ENCODE measurements at places on chromosomes 7 and 10. TPM values are rescaled to one million over a fixed set of nuclear protein-coding genes. Genes with fewer than 3 reads are reported as not detected.

The PI4K2A gene
- total RNA-seq = 21.8 TPM

The ITIH5 gene
- 3.0 TPM for total RNA-seq

The CCNY gene
- total RNA-seq = 71.9 TPM

The VAX1 gene
- total RNA-seq = not detected

The ENO4 gene
- 0.43 TPM for total RNA-seq

The EIF4H gene
- total RNA-seq = 393 TPM

The PSD gene
- total RNA-seq = 6.3 TPM

The ABCF2 gene
- 62.2 TPM for total RNA-seq

The NEBL gene
- under 0.01 TPM for total RNA-seq

The FEZF1 gene
- total RNA-seq = not detected

The KMT2C gene
- 24.1 TPM for total RNA-seq

The HOXA2 gene
- total RNA-seq = 0.18 TPM

The CHN2 gene
- 0.71 TPM for total RNA-seq

The TMEM213 gene
- total RNA-seq = not detected

The ANLN gene
- total RNA-seq = 7.4 TPM

The C10orf105 gene
- total RNA-seq = under 0.01 TPM

The MAT1A gene
- not detected for total RNA-seq

The LYZL2 gene
- total RNA-seq = not detected

The CPA4 gene
- total RNA-seq = 25.9 TPM

The MMP21 gene
- under 0.01 TPM for total RNA-seq

The COL13A1 gene
- 20.3 TPM for total RNA-seq

The CAMK1D gene
- total RNA-seq = 6.3 TPM

The FAM13C gene
- total RNA-seq = 0.85 TPM

The ATRNL1 gene
- 0.18 TPM for total RNA-seq

The SAMD9L gene
- total RNA-seq = 6.8 TPM

The SEMA3D gene
- total RNA-seq = 12.1 TPM

The SH2B2 gene
- total RNA-seq = 1.2 TPM

The ODAD2 gene
- total RNA-seq = 1.2 TPM

The FZD8 gene
- 7.0 TPM for total RNA-seq

The NPY4R2 gene
- total RNA-seq = 0.28 TPM

The OR13A1 gene
- total RNA-seq = not detected

The SYNPO2L gene
- not detected for total RNA-seq

The OR2A5 gene
- not detected for total RNA-seq

The GRID2IP gene
- total RNA-seq = not detected

The TMEM236 gene
- under 0.01 TPM for total RNA-seq

The MACC1 gene
- 0.92 TPM for total RNA-seq

The NANOS1 gene
- 0.14 TPM for total RNA-seq

The FAM107B gene
- 16.2 TPM for total RNA-seq

The LIPA gene
- 64.1 TPM for total RNA-seq

The ASB10 gene
- total RNA-seq = not detected

The DYDC2 gene
- not detected for total RNA-seq

The ADAM22 gene
- total RNA-seq = 0.37 TPM

The TSPAN12 gene
- 10.8 TPM for total RNA-seq

The GPR26 gene
- not detected for total RNA-seq

The EIF5AL1 gene
- 0.18 TPM for total RNA-seq

The SLC26A5 gene
- not detected for total RNA-seq

The ZKSCAN5 gene
- 12.1 TPM for total RNA-seq

The CCL24 gene
- total RNA-seq = 0.28 TPM

The ZRANB1 gene
- total RNA-seq = 23.3 TPM

The ABCB8 gene
- total RNA-seq = 19.2 TPM

The ZPBP gene
- total RNA-seq = not detected

The ADCYAP1R1 gene
- not detected for total RNA-seq

The AQP1 gene
- 1.00 TPM for total RNA-seq

The HOXA13 gene
- total RNA-seq = 5.7 TPM

All from smooth muscle cell of bladder (primary cell).